H54 (cell line): ENCODE measurements at places on chromosomes 16 and 17.

DNA sequence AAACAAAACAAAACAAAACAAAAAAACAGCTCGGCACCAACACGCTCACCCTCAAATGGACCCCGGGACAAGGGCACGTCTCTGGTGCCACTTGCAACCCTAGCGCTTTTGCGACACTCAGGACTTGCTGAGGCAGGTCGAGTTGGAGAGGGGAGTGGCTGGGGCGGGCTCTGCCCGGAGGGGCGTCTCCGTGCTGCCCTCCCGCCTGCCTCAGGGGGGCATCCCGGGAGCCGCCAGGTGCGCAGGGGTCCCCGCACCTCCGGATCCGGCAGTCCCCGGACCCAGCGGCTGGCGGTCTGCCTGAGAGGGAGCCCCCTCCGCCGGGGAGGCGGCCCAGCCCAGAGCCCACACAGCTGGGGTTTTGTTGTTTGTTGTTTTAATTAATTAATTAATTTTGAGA lies at the start of gene SLC52A1:
Gene SLC52A1 (minus strand): TSS at position 112 of the 400 bp plus-strand sequence. CDS start 820 bp downstream, outside the sequence.
- no peak for DNase-seq

GRCh38 chr17:48597778-48598631 lies 4.4 kb upstream of the HOXB5 start:
- DNase-seq = no peak

GRCh38 chr16:84810518-84811273 lies 9.1 kb upstream of the CRISPLD2 start:
- DNase-seq = no peak

- no peak for DNase-seq
Measured at GRCh38 chr17:42920922-42921321, 20.3 kb downstream of the G6PC1 start.

DNA sequence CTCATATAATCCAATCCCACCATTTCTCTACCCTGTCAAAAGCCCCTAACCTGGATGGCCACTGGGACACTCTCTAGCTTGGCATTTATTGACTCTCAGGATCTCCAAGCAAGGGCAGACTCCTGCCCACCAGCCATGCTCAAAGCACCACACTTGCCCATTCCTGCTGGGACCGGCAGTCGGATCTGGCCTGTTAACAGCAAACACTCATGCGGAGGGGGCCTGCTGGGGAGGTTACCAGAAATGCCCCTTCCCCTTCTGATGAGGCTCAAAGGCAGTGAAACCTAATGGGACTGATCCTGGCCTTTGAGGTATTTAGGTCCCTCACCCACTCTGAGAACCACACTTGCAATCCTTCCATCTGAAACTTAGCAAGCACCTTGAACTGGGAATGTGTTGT lies 6.5 kb upstream of the CCL1 start:
- no peak for DNase-seq

GRCh38 chr16:12215277-12216105 lies 239.0 kb downstream of the SNX29 start:
- DNase-seq = no peak

GRCh38 chr17:78314683-78315354 lies 45.1 kb downstream of the SOCS3 start:
- no peak for DNase-seq

- DNase-seq = no peak
Measured at GRCh38 chr17:2176499-2177169, 121.7 kb downstream of the HIC1 start.
